HepG2 (cell line): ENCODE measurements at places on chromosomes 5 and 9. TPM values are rescaled to one million over a fixed set of nuclear protein-coding genes. Genes with fewer than 3 reads are reported as not detected.

GPR150 gene
- total RNA-seq = not detected in 2 replicates

PDE6A gene
- total RNA-seq = not detected in 2 replicates

DNA sequence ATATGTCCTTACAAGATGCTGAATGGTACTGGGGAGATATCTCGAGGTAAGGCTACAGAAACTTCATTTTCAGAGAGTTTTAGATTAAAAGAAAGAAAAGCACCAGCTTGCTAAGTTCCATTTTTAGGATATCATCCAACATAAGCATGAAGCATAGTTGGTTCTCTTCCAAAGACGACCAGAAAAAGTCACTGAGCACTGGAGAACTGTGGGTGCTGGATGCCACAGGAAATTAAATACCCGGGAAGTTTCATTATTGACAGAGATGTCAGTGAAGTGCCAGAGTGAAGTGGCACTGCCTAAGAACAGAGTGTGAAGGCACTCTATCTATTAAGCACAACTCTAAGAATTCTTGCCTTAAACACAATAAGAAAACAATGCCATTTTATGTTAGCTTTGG is 76.8 kb downstream of the PIK3R1 start:
- H3K27me3 ChIP-seq = no peaks in the 10 kb centered on the region
- H3K36me3 ChIP-seq = peaks cover 18% of the 10 kb centered on the region
- no peak overlapping the region for H3K4me3 ChIP-seq
- peaks cover 33% of the 10 kb centered on the region for H3K4me1 ChIP-seq
- no peak overlapping the region for H3K27ac ChIP-seq

- H3K27ac ChIP-seq = no peak overlapping the region
- DNase-seq = no peak
- no peaks in the 10 kb centered on the region for H3K36me3 ChIP-seq
Measured at GRCh38 chr9:90607701-90608516, 34.7 kb downstream of the DIRAS2 start.

GRCh38 chr5:14063138-14063537 is 80.0 kb upstream of the TRIO start:
- H3K27me3 ChIP-seq = peaks cover under 1% of the 10 kb centered on the region; the same call in 1 of the 3 replicates
- H3K27ac ChIP-seq = no peak overlapping the region
- no peaks in the 10 kb centered on the region for H3K36me3 ChIP-seq
- H3K4me1 ChIP-seq = no peaks in the 10 kb centered on the region
- no peak for DNase-seq

DNA sequence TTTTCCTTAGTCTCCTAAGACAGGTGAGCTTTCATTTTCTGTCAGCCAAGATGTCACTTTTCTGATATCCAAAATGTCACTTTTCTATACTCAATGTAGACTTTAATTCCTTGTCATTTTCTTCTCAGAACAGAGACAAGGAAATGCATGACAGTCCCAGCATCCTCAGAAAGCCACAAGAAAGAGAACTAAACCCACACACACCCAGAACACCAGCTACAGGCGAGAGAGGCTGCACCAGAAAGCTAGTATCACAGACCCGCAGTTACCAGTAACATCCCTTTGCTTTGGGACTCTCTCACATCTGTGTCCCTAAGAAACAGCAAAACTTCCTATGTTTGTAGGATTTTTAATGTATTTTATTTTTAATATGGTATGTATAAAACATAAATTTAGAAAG is 17.1 kb downstream of the TRMO start:
- peaks cover 14% of the 10 kb centered on the region for H3K4me1 ChIP-seq
- H3K27ac ChIP-seq = no peak overlapping the region
- no peaks in the 10 kb centered on the region for H3K27me3 ChIP-seq
- DNase-seq = no peak
- no peak overlapping the region for H3K4me3 ChIP-seq

DNA sequence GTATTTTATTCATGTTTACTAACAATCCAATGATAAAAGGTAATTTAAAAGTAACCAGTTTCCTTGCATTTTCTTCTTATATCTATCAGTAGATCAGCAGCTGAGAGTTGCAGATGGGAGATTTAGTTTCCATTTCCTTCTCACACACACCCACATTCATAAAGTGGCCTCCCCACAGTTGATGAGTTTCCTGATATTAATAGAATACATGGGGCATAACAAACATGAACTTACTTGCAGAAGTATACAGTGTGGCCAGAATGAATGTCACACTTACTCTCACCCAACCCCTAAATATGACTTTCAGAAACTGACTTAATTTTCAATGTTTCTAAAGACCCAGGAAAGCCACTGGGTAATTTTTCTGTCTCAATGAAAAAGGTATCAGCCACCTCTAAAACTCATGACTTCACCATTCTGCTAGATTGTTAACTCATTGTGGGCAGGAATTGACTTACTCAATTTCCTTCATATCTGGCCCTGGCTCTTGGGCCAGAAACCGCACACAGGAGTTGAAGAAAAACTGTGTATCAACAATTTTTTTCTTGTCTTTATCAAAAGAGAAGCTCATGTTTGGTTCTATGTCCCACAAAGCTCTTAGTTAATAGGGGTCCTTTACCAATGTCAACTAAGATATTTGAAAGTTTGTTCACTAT is 63.5 kb upstream of the OSMR start:
- no peak for DNase-seq
- no peak overlapping the region for H3K27ac ChIP-seq
- peaks cover 14% of the 10 kb centered on the region for H3K4me1 ChIP-seq
- no peak overlapping the region for H3K4me3 ChIP-seq
